ENCODE measurements at places on chromosomes 1 and 21.

- no peak for DNase-seq
These were observed 8.9 kb downstream of the MKNK1 start for GRCh38 chr1:46595127-46595526.

DNA sequence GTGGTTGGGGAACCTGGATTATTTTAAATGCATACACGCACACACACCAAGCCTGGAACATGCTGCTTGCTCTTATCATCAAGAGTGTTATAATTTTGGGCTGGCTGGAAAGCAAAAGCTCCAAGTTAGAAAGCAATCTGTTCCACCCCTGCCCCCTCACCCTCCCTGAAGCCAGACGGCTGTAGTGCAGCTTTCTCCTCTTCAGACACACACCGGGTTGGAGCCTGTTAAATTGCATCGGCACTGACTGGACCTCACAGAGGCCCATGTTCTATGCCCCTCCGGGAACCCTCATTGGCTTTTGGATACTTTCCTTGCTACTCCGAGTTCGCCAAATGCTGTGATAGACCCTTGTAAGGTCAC is 90.6 kb upstream of the KCNJ15 start:
- no peak for DNase-seq

GRCh38 chr1:20476265-20477038 is 9.6 kb downstream of the CAMK2N1 start:
- no peak for DNase-seq

GRCh38 chr1:177847843-177848242 is 122.0 kb downstream of the SEC16B start:
- DNase-seq = no peak

DNA sequence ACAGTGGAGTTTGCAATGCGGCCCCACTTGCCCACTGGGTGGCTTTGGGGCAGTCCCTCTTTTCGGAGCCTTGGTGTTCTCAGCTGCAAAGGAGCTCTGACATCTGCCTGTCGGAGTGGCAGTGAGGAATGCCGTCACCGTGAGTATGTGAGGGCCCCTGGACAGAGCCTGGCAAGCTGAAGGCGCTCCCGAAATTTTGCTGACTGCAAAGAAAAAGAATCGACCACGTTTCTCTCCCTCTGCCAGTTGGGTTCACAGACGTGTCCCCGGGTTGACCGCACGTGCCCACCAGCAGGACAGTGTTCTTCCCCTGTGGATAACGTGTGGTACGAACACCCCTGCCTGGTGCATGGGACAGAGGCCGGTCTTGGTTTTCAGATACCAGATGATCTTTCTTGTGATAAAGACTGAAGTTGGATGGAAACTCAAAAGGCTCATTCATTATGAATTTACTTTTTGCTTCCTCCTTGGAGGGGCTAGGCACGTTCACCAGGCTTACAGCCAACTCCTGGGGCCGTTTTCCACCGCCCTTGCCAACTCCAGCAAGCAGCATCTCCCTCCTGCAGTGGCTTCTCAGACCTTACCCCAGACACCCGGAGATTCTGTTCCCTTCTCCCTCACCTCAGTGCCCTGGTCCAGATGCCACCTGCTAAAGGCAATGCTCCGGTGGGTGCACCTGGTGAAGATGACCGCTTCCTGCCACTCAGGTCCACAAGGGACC is 29.7 kb downstream of the ECE1 start:
- no peak for DNase-seq

DNA sequence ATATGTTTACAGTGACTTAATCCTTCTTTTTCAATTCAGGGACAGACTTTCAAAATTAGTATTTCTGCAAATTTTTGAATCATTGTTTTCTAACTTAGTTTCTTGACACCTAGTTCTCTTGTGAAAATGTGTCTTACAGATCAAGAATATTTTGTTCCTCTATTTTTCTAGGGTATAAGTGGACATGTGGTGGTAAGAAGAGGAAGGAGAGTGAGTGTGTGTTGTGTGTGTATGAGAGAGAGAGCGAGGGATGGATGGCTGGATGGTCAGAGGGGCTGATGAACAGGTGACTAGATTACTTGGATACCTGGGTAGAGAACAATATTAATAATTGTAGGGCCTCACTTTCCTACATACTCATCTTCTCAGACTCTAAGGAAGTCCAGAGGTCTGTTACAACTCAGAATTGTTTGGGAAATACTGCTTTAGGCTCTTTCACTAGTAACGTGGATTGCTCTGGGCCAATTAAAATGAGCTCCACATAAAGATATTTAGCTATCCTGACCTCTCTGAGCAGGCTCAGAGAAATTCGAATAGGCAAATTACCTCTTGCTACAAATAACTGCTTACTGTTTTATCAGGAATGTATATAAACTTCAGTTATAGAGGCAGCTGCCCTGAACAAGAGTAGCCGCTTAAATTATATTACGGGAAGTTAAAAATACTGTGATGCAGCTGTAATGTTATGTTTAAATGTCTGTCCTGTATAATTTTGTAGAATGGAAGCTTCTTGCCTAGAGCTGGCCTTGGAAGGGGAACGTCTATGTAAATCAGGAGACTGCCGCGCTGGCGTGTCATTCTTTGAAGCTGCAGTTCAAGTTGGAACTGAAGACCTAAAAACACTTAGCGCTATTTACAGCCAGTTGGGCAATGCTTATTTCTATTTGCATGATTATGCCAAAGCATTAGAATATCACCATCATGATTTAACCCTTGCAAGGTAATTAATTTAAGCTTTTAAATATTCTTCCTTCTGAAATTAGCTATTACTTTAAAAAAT is 19.7 kb downstream of the GPSM2 start:
- no peak for DNase-seq

GRCh38 chr1:117512728-117513321 is 93.0 kb upstream of the TENT5C start:
- no peak for DNase-seq

GRCh38 chr1:168834225-168834872 is 105.3 kb upstream of the DPT start:
- no peak for DNase-seq

- no peak for DNase-seq
These were observed 122.2 kb downstream of the PATJ start for GRCh38 chr1:61864489-61864888.

- no peak for DNase-seq
These were observed 98.4 kb downstream of the MAGI3 start for GRCh38 chr1:113488576-113489177.

DNA sequence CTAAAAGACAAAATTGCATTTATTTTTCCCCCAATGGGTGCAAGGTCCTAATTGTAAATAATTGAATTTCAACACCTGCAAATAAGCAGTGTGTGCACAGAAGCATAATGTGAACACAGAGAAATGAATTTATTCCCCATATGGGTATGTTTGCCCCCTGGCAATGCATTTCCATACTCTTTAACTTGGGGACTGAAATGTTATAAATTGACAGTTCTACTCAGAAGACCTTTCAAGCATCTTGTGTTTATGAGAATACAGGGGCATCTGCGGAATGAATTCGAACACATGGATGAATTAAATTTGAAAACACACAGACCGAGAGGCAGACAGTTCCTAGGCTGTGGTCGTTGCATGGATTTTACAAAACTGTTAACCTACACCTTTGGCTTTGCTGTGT is 3.5 kb downstream of the PBX1 start:
- no peak for DNase-seq

DNA sequence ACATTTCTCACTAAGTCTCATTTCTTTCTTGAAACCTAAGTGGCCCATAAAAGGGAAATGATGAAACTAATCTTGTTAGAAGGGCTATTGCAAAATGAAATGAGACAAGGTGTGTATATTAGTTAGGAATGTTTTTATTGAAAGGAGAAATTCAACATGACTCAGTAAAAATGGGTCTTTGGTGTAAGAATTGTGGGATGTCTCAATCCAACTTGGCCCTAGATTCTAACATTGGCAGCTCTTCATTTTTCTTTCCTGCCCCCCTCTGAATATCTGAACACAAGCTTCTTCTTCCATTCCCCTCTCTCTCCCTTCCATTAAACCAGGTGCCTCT is 26.8 kb upstream of the TARBP1 start:
- no peak for DNase-seq

DNA sequence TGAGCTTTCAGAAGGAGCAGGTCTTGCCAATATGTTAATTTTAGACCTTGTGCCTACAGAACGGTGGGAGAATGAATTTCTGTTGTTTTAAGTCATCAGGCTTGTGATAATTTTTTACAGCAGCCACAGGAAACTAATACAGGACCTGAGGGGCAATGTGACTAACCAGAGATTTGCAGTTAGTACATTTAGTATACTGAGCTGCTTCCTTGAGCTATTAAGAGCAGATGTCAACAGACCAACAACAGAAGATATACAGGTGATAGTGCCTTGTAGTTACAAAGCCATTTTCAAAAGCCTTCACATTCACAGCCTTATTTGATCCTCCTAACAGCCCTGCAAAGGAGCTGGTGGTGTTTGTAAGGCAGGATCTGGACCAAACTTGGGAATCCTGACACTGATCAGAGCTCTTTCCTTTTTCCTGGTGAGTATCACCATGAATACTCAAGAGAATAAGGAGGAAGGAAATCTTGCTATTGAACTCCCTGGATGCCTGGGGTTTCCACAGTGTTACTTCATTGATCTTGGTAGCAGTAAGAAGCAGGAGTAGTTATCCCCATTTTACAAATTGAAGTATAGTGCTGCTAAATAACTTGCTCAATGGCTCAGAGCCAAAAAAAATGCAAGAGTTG is 4.7 kb upstream of the SLAMF1 start:
- no peak for DNase-seq

DNA sequence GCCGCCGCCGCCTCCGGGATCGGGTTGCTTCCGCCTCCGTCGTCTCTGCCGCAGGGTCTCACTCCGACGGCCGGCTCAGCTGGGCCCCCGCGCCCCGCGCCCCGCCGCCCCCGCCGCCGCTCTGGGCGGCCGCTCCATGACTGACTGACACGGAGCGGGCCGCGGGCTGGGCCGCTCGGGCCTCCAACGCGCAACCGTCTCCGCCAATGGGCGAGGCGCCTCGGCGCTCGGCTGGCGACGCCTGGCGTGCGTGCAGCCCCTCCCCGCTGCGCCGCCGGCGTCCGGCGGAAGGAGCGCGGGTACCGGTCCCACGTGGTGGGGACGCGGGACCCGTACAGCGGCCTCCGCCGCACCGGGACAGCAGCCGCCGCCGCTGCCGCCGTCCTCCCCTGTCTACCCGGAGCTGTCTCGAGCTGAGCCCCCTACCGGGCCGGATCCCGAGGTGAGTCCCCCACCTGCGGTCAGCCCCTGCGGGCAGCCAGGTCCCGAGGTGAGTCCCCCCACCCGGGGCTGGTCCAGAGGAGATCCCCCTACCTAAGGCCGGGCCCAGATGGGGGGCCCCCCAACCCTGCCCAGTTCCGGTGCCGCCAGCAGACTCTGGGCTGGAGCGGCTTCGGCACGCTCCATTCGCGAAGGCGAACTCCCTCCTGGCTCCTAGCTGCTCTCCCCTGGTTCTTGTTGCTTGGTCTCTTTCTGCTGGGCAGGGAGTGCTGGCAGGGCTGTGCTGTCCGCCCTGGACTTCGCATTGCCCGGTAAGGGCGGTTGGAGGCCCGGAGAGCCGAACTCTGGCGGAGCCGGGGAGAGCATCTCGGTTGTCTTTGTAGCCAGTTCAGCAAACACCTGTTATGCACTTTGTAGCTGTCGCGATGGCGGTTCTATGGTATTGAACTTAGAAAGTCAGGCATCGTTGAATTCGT is at the start of the genes TAF5L and URB2:
Gene TAF5L (minus strand): TSS at position 208 of the 917 bp plus-strand sequence. CDS start 11,640 bp downstream, outside the sequence.
Gene URB2 (plus strand): TSS at position 333 of the 917 bp plus-strand sequence. CDS start 1,387 bp downstream, outside the sequence.
- DNase-seq = peak; percentile 64

GRCh38 chr1:61266738-61267137 is 184.4 kb downstream of the NFIA start:
- DNase-seq = no peak

- no peak for DNase-seq
These were observed at the start of gene KRTAP12-2 for GRCh38 chr21:44666401-44667320. TSS of gene KRTAP12-2 (minus strand) at chr21:44666927. CDS start at chr21:44666886, 41 bp downstream.

DNA sequence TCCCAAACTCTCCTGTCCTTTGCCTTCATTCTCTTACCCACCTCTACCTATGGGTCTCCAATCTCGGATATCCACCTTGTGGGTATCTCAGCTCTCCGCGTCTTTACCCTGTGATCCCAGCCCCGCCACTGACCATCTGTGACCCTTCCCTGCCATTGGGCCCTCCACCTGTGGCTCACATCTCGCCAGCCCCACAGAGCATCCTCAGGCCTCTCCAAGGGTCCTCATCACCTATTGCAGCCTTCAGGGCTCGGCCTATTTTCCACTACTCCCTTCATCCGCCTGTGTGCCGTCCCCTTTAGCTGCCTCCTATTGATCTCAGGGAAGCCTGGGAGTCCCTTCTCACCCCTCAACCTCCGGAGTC is 11.1 kb downstream of the BCAN start:
- no peak for DNase-seq

GRCh38 chr1:187527346-187527745 is 698.6 kb downstream of the PLA2G4A start:
- no peak for DNase-seq

DNA sequence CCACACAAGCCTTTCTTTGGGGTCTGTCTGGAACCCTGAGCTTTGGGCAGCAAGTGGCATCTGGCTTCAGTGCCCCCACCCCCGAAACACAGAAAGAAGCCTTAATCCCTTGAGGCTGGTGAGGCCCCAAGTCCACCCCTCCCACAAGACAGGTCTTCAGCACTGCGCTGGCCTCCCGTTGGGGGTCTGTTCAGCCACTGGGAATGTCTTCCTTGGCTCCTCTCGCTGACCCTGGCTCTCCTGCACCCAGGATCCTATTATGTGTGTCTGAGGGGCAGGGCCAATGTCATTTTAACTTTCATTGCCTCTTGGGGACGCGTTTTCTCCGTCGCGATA is 26.9 kb downstream of the ATP8B2 start:
- no peak for DNase-seq

GRCh38 chr1:63703701-63704107 is 70.1 kb upstream of the ROR1 start:
- DNase-seq = no peak

- no peak for DNase-seq
These were observed 10.8 kb downstream of the OSBPL9 start for GRCh38 chr1:51627672-51628071.

DNA sequence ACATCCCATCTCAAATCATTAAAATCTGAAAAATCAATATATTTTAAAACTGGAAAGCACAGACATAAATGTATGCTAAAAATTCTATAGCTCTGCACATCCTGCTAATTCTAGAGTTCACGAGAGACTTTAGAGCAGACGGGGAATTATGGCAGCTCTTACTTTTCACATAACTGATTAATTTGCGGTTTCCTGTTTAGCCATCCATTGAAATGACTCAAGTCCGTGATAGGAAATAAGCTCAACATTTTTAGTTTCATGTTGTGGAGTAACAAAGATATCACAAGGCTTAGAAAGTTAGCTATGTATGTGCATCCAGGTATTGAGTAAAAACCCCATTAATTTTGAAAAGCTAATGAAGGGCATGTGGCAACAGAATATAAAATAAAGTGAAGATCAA is 123.2 kb downstream of the SMYD2 start:
- DNase-seq = no peak

DNA sequence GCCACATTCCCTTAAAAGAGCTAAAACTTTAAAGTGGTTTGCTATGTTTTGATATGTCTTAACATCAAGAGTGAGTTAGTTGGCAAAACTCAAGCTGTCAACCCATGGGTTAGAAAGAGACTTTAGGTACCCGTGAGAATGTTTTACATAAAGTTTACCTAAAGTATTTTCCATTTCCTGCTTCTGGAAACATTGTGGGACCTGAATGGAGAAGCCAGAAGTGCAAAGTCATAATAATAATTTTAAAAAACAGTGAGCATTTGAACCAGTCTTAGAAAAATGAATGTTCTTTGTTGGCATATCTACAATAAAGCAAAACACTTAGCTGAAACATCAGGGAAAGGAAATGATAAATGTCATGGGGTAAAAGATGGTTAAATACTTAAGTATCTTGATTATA is 34.8 kb downstream of the LRRC8C start:
- no peak for DNase-seq

- no peak for DNase-seq
These were observed 37.3 kb upstream of the LGALS8 start for GRCh38 chr1:236486356-236487002.

- DNase-seq = no peak
These were observed 316.9 kb upstream of the VAMP3 start for GRCh38 chr1:7454052-7454815.
